Articular chondrocyte of knee joint (primary cell): ENCODE measurements at places on chromosomes 7 and 10. TPM values are rescaled to one million over a fixed set of nuclear protein-coding genes. Genes with fewer than 3 reads are reported as not detected.

The NUTM2D gene
- 1.4 and 2.1 TPM in 2 replicates for total RNA-seq

The FZD8 gene
- total RNA-seq: 23.4 and 31.1 TPM in 2 replicates

The AQP1 gene
- total RNA-seq: 0.78 and 0.86 TPM in 2 replicates

The AGR2 gene
- 0.39 and 0.86 TPM in 2 replicates for total RNA-seq

The STEAP2 gene
- total RNA-seq: 24.8 and 26.7 TPM in 2 replicates

The ATXN7L1 gene
- total RNA-seq: 15.5 and 18.9 TPM in 2 replicates

The SPDYE2 gene
- total RNA-seq: 0.13 TPM in 1 of 2 replicates, not detected in the other

The PLOD3 gene
- total RNA-seq: 46.4 and 59.1 TPM in 2 replicates

The HTR7 gene
- total RNA-seq: under 0.01 and 0.11 TPM in 2 replicates

The ZNF853 gene
- total RNA-seq: 0.86 and 4.8 TPM in 2 replicates

The GPNMB gene
- total RNA-seq: 190 and 218 TPM in 2 replicates

The NEBL gene
- 45.2 and 59.6 TPM in 2 replicates for total RNA-seq

The UNCX gene
- not detected in 2 replicates for total RNA-seq

The MMRN2 gene
- total RNA-seq: 5.2 and 6.1 TPM in 2 replicates

The LIPJ gene
- total RNA-seq: under 0.01 and 0.11 TPM in 2 replicates

The RHOBTB1 gene
- 18.8 and 22.3 TPM in 2 replicates for total RNA-seq

The AHCYL2 gene
- total RNA-seq: 11.1 and 16.5 TPM in 2 replicates

The NUP205 gene
- 35.4 and 37.4 TPM in 2 replicates for total RNA-seq

The PLXNA4 gene
- 14.5 and 21.7 TPM in 2 replicates for total RNA-seq

The ASB10 gene
- not detected in 2 replicates for total RNA-seq

The GIMAP8 gene
- total RNA-seq: 0.11 TPM in 1 of 2 replicates, not detected in the other

The UCN3 gene
- not detected in 2 replicates for total RNA-seq

The DRGX gene
- total RNA-seq: not detected in 2 replicates

The TNS3 gene
- 60.9 and 99.0 TPM in 2 replicates for total RNA-seq

The LIPN gene
- total RNA-seq: not detected in 2 replicates

The INHBA gene
- 55.8 and 60.1 TPM in 2 replicates for total RNA-seq

The GDF2 gene
- total RNA-seq: not detected in 2 replicates

The ASAH2 gene
- total RNA-seq: 0.78 and 0.97 TPM in 2 replicates

The TMEM184A gene
- under 0.01 and 0.26 TPM in 2 replicates for total RNA-seq

The NPC1L1 gene
- total RNA-seq: under 0.01 TPM in 1 of 2 replicates, not detected in the other

The CLDN4 gene
- 0.52 and 1.1 TPM in 2 replicates for total RNA-seq

The LSM8 gene
- total RNA-seq: 32.4 and 42.2 TPM in 2 replicates

The SLC13A1 gene
- not detected in 2 replicates for total RNA-seq

The TEX36 gene
- total RNA-seq: not detected in 2 replicates

The OR2A7 gene
- 1.9 and 2.6 TPM in 2 replicates for total RNA-seq
